WTC11 (cell line): ENCODE measurements at places on chromosomes 5 and 9.

DNA sequence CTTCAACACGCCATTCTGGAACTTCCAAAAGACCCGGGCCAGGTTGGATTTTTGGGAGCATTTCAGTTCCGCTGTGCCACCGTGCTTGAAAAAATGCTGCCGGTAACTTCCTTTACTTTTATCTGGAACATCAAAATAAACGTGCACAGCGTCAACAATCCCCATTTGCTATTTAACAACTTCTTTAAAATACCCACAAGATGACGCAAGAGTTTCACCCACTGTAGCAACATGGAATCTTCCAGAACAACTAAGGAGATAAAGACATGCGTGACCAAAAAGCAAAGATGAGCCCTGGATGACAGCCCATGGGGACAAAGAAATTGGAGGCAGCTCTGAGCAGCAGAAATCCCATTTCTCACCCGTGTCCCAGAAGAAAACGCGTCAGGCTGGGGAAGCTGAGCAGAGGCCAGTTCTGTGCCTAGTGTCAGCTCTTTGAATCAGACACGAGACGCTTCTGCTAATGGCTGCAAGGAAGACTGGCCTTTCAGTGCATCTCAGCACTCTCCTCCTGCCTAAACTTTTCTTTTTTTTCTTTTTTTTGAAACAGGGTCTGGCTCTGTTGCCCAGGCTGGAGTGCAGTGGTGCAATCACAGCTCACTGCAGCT, 61.3 kb downstream of the SECISBP2 start:
- no peak for DNase-seq

DNA sequence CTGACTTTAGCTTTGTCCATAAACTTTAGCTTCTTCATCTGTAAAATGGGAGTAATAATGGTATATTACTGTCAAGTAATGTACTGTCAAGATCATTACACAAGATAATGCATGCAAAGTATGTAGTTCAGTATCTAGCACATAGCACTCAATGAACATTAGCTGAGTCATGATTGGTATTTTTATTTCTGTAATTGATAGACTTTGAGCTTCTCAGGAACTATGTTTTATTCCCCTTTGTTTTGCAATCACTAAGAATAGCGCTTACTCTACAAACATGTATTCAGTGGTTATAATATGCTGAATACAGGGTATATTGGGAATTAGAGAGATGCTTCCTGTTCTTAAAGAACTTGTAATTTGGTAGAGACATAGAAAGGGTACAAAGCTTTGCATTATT, 142.3 kb upstream of the KLF9 start:
- no peak for DNase-seq

DNA sequence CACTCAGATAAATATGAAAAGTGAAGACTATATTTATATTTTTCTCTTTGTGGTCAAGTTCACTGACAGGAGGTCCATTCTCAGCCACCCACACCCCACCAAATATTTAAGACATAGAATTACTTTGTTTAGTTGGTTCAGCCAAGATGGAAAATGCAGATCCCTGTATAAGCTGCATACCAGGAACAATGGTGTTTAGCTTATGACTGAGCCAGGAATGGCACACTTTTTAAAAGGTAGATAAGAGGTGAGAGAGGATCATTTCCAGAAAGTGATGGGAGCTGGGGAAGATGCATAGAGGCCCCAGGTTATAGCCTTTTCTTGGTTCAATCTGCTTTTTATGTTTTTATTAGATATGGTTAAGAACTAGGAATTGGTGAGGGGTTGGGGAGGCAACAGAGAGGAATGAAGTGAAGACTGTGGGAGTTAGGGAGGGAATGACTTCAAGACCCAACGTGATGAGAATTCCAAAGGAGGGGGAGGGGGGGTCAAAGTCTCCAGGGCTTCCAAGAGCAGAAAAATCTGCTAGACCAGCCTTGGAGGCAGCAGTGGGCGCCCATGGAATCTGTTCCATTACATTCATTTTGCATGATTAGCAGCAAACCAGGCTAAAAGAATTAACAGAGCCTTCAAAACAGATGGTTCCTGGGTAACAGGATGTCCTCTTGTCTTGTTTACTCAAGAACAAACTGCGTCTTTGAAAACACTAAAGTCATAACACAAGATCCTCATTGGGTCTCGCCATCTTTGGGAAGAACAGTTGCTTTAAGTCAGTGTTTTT, 95.2 kb downstream of the FGF1 start:
- DNase-seq: no peak

GRCh38 chr5:133897431-133897830, 71.0 kb downstream of the C5orf15 start:
- DNase-seq: no peak

- DNase-seq: no peak
Observed at GRCh38 chr5:115594128-115595047, 7.9 kb downstream of the TICAM2 start.

- no peak for DNase-seq
Observed at GRCh38 chr5:177433658-177434217, 7.3 kb downstream of the GRK6 start.

- DNase-seq: no peak
Observed at GRCh38 chr5:162990856-162991497, 446.4 kb upstream of the CCNG1 start.

- DNase-seq: peak; percentile 46
Observed at GRCh38 chr9:76459694-76460635, 983 bp downstream of the GCNT1 start.

GRCh38 chr9:68505681-68506409, 34.8 kb downstream of the TMEM252 start:
- no peak for DNase-seq

DNA sequence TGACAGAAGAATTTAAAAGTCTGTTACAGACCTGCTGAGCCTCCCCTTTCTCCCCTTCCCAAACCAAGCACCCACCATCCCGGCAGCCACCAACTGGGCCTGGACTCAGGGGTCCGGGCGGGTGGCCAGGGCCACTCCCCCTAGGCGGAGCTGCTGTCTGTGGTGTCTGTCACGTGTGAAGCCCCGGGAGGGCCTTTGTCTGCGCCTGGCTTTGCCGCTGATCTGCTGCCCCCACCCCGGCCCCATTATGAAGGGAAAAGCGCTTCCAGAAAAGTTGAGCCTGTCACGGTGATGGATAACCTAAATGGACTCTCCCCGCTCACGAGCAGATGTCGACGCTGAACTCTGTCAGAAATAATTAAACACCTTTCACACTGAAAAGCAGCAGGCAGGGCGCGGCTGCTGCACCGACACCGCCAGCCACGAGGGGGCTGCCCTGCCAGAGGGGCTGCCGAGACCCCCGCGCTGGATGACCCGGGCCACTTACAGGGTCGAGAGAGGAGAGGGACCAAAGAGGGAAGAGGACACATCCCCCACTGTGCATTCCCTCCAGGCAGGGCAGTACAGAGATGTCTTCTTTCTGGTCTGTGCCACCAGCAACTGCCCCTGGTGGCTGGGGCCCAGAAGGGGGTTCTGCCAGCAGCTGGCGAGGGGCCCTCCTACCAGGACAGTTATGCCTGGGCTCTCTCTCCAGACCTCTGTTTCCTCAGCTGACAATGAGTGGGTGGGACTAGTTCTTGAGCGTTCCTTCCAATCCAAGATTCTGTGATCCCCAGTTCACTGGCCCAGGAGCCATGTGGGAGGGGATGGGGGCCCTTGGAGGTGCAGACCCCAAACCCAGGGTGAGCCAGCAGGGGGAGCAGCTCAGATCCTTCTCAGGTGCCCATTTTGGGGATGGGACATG, 36.0 kb upstream of the BARHL1 start:
- DNase-seq: peak; percentile 78

DNA sequence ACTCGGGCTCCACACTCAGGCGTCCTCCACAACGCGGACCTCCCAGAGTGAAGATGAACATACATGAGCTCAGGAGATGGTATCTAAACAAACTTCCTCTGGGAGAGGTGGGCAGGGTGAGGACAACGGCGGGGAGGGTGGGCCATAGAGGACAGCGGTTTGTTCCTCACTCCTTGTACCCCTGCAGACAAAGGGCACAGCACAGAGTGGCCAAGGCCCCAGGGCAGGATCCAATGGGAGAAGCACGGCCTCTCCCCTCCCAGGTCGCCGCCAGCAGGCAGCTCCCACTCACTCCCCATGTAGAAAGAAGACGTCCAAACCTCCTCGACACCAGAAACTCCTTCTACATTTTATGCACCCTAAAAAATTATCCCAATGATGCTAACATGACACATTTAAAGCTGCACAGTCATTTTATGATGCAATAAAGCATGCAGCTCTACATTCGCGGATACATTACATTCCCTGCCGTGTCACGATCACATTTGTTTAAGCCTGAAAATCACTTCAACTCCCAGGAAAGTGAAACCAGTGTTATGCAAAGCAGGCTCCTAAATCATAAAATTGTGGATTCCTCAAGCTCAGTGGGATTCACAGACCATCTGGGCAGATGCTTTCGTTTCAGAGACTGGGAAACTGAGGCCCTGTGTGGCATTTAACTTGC, 87.5 kb upstream of the SARDH start:
- no peak for DNase-seq

GRCh38 chr5:136754216-136754615, 388.9 kb upstream of the TRPC7 start:
- DNase-seq: no peak

GRCh38 chr5:36305571-36306326, 4.0 kb upstream of the RANBP3L start:
- DNase-seq: peak; percentile 32

DNA sequence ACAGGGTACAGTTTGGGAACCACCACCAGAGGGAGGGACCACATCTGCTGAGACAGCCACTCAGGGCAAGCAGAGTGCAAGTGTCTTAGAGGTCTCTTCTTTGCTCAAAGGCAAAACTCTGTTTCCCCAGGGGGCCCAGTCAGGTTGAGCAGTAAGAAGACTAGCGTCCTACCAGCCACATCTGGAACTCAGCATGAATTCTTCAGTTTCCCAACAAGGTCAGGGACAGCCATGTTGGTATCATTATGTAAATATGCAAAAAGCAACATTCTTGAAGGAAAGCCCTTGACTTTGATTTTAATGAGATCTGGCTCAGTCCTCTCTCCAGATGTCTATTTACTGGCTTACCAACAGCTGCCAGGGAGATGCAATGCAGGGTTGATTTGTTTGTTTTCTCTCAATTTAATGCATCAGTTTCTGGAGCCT, 46.7 kb downstream of the TGFBI start:
- DNase-seq: no peak

- DNase-seq: peak; percentile 24
Observed at GRCh38 chr5:139012176-139012575, 137.0 kb upstream of the LRRTM2 start.

DNA sequence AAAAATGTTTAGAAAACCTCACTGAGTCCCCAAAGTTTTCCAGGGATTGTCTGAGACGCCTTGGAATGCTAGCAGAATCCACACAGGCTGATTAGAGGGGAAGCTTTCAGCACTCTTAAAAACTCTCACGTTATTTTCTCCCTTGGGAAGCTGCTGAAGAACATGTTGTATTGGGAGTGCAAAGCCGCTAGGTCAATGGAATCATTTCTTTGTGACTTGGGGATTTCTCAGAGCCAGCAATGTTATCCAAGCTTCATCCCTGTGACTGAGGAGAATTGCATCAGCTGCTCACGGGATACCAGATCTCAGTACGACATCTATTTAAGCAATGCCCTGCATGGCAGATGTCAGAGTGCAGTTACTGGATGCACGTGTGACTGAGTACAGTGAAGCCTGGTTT, 426.4 kb upstream of the MPDZ start:
- DNase-seq: no peak

DNA sequence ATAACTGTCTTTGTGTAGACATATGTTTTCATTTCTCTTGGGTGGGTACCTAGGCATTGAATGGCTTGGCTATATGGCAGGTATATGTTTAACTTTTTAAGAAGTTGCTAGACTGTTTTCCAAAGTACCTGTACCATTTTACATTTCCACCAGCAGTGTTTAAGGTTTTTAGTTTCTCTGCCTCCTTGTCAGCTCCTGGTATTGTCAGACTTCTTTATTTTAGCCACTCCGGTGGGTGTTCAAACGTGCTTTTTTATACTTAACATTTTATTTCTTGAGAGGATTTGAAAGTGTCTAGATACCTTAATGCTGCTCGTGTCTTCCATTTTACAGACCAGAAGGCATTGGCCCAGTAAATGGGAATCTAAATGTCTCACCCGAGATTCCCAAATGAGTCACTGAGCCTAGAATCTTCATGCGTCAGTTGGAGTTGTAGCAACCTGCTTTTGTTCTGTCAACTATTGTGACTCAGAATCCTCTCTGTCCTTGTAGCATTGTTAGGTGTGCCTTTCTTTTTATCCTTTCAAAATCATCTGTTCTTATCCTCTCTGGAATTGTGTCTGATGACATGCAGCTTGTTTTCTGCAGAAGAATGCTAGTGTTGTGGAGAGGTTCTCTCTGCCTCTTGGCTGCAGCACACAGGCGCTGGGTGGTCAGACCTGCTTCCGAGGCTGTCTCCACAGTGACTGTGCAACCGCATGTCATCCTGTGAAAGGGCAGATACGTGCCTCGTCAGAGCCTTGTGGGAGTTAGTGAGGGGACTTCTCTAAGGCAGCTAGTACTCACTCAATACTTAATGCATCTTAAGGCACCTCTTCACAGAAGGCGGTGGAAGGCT, 291.8 kb downstream of the AOPEP start:
- DNase-seq: no peak

- no peak for DNase-seq
Observed at GRCh38 chr5:123283499-123283898, 139.7 kb downstream of the CEP120 start.

GRCh38 chr9:91176426-91176825, 185.3 kb downstream of the AUH start:
- no peak for DNase-seq

DNA sequence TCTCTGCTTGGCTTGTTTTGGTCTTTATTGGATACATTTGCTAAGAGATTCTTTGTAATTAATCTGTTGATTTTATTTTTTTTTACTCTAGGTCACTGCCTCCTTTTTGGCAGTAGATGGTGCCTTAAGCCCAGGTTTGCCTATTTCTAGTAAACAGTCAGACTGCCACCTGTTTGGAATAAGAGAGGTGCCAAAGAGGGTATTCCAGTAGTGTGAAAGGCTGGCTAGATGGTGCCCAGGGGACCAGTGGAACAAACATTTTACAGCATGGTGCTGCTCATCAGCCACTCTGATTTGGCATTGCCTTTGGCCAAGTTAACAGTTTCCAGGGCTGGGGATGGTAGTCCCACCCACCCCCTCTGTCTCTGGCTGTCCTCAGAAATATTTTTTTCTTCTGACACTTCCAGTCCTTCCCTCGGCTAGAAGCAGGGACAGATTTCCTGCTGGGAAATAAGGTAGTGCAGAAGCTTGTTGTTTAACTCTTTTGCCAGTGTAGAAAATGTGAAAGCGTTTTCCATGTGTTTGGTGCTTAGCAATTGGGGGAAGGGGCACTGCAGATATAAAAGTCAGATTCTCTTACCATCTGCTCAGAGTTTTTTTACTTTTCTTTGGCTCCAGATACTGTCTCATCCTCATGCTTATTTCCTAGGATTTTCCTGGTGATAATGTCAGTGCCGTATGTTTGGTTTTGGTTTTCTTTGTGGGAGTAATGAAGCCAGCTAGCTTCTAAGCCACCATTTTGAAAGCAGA, 36.6 kb upstream of the FBXL7 start:
- no peak for DNase-seq

DNA sequence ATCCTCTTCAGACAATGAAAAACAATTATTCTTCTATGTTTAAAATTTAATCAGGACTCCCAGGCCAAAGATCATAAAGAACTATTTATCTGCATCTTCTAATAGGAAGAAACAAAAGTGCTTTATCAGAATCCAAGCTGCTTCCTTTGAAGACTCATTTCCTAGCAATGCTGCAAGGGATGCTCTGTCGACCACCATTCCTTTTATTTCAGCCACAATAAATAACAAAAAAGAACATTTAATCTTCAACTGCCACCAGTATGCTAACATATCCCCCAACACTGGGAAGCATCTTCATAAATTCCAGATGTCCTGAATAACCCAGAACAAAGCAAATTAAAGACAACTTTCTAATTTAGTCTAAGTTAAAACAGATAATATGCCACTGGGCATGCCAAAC, 68.7 kb downstream of the PKD2L2 start:
- DNase-seq: no peak
